ENCODE measurements at places on chromosomes 11 and 22.
A peak's percentile ranks its signal among the peaks of the same experiment; 100 is the strongest.

DNA sequence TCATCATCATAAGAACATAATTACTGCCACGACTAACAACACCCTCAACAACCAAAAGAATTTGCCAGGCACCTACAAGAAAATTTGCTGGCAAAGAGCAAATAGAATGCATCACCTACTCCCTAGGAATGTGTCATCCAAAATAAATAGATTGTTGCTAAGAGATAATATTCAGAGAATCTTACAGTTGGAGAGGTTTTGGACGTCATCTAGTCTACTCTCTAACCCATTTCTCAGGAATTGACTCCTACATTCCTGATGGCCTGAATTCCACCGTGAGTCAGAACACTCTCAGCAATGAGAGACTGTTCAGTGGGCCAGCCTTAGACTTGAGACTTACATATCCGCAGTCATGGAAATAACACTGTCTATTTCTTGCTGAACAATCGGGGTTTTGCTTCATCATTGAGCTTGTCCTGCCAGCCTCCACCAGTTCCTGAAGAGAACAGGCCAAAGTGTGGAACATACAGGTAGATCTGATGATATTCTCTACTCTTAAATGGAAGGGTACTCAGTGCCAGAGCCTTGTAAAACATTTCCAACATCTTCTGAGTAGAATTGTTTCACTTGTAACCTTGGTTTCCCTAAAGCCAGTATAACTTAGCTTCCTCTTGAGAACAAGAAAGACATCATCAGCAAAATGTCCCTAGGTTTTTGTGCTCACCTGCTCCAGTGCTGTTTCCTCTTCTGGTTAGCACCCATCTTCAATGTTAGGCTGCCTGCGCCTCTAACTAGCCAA lies 8.3 kb downstream of the KIRREL3 start:
- DNase-seq, result no peak

GRCh38 chr11:63639199-63639832 lies 25.1 kb upstream of the PLAAT3 start:
- DNase-seq, result peak; percentile 38

- DNase-seq, result no peak
Measured at GRCh38 chr22:49956418-49956770, 4.2 kb upstream of the PIM3 start.

DNA sequence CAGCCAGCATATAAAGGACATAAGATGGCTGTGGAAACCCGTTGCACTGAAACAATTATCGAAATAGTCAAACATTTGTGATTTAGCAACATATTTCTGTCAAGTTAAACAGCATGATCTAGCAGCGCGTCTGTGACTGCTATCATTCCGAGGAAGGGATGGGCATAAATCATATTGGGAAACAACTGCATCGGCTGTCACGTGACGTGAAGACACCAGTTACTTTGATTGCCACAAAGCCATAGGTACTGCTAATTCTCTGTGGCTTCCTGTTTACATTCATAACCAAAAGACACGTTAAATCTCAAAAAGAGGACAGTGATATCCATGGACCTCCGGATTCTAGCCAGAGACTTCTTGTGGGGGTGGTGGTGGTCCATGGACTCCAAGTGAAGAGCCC lies 87.8 kb downstream of the CACNA1I start:
- DNase-seq, result no peak

DNA sequence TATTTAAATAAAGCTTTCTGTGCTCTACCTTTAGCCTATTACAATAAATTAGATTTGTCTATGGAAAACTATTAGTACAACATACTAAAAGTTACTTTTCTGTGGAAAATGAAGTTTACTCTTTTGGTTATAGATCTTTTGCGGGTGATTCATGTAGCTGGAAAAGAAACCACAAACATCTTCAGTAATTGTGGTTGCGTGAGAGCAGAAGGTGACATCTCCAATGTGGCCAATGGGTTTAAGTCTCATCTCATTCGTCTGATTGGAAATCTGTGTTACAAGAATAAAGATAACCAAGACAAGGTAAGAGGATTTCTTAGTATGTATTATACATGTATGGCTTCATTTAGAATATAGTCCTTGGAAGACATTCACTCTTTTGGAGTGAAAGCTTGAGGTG lies 68.6 kb downstream of the ATXN10 start:
- DNase-seq, result no peak

Data from hematopoietic multipotent progenitor cell treated with erythropoietin and hydrocortisone succinate and interleukin-3 and kit ligand, for 15 days (in vitro differentiated cells).